ENCODE measurements at places on chromosomes 3 and 15.

- DNase-seq: no peak
Observed at GRCh38 chr15:40441565-40442531, 1.1 kb downstream of the BAHD1 start.

- DNase-seq: no peak
Observed at GRCh38 chr3:160200353-160200752, 24.9 kb upstream of the C3orf80 start.

DNA sequence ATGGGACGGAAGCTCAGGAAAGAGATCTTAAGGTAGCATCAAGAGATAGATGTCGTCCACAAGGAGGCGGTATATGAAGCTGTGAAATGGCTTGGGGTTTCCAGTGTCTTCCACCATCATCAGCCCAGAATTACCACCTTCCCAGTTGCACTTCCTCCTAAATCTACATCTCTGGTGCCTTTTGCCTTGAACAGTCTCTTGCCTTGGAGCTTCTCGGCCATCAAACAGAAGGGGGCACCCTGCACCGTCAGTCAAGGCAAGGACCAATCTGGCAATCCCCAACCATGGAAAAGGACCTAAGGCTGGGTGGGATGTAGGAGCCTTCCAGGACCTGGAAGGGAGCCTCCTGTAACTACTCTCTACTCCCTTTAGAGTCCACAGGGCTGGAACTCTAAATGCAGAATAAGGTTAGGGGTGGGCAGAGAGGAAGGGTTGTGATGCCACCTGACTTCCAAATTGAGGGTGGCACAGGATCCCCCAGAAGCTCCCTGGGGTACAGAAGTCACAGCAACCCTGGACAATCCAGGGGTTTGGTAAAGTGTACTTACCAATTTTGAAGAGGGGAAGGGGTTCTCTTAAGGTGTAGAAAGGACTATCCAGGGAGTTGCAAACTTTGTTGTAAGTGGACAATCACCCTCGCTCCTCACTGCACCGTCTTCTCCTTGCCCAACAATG lies 1.0 kb upstream of the RYR3 start:
- no peak for DNase-seq

DNA sequence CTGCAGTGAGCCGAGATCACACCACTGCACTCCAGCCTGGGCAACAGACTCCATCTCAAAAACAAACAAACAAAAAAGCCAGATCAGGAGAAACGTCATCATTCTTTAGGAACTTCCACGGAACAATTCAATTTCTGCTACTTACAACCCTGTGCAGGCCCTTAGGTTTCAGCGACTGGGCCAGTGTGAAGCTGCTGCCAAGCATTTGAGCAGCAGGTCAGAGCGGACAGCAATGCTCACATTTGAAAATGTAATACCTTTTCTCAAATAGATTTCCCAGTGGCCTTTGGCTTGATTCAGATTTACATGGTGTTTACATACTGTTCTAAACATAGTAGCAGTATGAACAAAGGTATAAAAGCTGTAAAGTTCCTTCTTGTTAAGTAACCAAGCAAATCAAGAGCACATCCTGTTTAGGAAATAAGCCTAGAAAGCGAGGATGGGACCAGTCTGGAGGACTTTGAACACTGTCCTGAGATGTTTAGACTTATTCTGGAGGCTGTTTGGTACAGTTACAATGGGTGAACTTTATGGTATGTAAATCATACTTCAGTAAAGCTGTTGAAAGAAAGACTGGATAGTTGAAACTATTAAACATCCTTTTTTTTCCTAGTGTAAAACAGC lies 141.2 kb downstream of the HCN4 start:
- DNase-seq: no peak

GRCh38 chr3:112129925-112130637 lies 3.0 kb downstream of the GCSAM start:
- no peak for DNase-seq

DNA sequence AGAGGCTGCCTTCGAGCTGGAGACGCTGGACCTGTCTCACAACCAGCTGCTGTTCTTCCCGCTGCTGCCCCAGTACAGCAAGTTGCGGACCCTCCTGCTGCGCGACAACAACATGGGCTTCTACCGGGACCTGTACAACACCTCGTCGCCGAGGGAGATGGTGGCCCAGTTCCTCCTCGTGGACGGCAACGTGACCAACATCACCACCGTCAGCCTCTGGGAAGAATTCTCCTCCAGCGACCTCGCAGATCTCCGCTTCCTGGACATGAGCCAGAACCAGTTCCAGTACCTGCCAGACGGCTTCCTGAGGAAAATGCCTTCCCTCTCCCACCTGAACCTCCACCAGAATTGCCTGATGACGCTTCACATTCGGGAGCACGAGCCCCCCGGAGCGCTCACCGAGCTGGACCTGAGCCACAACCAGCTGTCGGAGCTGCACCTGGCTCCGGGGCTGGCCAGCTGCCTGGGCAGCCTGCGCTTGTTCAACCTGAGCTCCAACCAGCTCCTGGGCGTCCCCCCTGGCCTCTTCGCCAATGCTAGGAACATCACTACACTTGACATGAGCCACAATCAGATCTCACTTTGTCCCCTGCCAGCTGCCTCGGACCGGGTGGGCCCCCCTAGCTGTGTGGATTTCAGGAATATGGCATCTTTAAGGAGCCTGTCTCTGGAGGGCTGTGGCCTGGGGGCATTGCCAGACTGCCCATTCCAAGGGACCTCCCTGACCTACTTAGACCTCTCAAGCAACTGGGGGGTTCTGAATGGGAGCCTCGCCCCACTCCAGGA lies 21.1 kb downstream of the NRROS start:
- no peak for DNase-seq

Data from activated T-cell treated with anti-CD3 and anti-CD28 coated beads, Interleukin-2, amount 50 U/mL, for 4 hours (primary cell).